ENCODE measurements at places on chromosomes 2 and 18.

DNA sequence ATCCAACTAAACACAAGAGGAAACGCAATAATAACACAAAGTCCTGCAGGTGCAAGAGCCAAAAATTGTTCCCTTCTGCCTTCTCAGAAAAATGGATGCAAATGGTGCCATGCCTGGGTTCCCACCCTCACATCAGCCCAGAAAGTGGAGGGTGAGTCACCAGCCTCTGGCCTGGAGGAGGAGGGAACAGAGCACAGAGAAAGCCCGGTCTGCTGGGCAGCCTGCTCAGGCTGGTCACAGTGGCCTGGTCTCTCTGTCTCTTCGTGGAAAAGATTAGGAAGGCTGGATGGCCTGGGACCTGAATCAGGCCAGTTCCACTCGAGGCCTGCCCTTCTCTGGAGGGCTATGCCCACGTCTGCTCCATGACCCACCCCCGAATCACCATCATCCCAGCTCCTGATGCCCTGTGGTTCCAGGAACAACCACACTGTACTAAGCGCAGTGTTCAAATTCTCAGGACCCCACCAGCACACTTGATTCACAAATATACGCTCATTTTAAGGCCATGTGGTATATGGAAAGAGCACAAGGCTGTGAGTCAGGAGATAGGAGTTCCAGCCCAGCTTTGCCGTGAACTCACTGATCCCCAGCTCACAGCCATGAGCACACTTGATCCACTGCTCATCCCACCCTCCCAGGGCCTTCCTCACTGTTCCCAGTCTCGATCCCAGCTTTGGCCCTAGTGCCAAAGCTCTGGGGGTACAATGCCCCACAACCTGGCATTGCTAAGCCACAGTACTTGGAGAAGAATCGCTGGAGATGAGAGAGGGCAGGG is 82.1 kb downstream of the ZBTB7C start:
- no peak for DNase-seq

DNA sequence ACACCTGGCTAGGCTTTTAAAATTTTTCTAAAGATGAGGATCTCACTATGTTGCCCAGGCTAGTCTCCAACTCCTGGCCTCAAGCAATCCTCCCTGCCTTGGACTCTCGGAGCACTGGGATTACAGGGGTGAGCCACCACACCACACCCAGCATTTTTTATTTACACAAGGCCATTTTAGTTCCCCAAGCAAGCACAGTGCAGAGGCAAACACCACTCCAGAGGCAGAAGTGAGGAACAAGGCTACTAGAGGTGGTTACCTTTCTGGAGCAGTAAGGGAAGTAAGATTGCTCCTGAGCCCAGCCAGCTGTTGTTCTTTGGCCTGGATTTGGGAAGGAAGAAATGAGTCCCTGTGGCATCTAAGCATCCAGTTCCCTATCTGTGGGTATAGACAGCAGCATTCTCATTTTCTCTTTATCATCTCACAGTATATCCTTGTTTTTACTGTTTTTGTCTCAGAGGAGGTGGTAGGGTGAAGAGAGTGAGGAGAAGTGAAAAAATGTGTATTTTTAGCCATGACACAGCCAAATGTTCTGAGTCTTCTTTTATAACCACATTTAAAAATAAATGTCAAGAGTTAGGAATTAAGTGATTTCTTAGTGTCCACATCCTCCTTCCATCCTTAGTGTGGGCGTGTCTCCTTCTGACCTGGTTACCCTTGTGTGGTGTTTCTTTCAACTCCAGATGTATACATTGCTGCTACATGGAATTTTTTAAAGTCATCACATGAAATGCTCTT is 10.5 kb upstream of the TTC39C start:
- DNase-seq: no peak

DNA sequence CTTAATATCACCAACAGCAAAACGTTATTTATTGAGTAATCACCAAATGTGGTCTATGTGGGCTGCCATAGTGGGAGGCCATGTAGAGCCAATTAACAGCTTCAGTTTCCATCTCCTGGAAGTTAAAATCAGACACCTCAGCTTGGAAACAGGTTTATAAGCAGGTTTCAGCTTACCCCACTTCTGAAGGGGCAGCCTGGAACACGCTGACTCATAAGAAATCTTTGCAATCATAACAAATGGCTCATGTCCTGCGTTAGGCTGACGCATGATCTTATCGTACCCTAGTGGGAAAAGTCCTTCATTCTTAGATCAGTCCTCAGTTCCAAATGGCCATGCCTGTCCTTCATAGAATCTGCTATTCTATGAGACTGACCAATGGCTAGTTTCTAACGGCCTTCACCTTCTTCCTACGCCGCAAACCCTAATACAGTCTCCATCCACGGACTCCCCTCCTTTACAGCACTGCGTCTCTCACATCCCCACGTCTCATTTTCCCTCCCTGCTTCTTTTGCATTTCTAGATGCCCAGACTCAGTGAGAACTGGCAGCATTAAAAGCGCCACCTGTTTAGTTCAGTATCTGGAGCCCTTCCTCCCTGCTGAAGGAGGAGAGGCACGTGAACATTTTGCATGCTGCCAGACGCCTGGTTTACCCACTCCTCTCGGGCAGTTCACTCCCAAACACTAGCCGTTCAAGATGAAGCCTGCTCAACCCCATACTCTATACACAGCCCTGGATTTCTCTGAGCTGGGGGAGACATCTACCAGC is 24.2 kb upstream of the BZW1 start:
- DNase-seq: no peak

DNA sequence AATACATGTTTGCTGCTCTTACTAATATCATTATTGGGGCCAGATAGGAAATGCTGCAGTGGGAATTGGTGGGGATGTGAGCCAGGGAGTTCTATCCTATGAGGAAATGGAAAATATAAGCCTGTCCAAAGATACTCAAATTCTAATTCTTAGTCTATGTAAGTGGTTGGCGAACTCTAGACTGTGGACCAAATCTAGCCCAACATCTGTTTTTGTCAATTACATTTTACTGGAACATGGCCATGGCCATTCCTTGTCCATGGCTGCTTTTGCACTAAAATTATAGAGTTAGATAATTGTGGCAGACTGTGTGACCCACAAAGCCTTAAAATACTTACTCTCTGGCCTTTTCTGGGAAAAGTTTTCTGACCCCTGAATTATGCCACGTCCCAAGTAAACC is 113.3 kb downstream of the MGAT5 start:
- no peak for DNase-seq

GRCh38 chr18:27780061-27780745 is 396.7 kb downstream of the CDH2 start:
- no peak for DNase-seq

- no peak for DNase-seq
Measured at GRCh38 chr2:137221797-137222492, 456.6 kb downstream of the THSD7B start.

- DNase-seq: no peak
Measured at GRCh38 chr18:8005870-8006569, 438.9 kb downstream of the PTPRM start.

DNA sequence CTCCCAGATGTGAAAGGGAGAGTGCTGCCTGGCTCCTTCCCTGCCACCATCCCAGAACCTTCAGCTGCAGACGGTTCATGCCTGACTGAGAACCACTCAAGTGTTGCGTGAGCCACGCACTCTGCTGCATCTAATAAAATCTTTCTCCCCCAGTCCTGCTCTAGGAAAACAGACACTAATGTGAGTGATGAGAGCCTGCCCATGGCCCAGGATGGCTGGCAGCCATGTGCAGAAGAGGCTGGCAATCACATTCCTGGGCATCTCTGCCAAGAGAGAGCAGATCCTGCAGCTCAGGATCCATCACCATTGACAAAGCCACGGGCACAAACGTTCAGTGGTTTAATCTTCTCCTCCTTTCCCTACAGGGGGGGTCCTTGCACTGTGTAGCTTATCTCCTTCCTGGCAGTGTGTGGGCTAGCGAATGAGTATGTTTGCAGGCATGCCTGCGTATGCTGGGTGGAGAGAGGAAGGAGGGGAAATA is 477.5 kb downstream of the SLC4A3 start:
- DNase-seq: no peak

GRCh38 chr2:14756122-14756541 is 123.6 kb downstream of the LRATD1 start:
- DNase-seq: no peak

GRCh38 chr18:33854086-33854826 is 276.2 kb downstream of the ASXL3 start:
- DNase-seq: no peak

GRCh38 chr18:46725310-46725709 is 31.5 kb downstream of the ST8SIA5 start:
- DNase-seq: no peak

- DNase-seq: no peak
Measured at GRCh38 chr2:80858965-80859364, 554.4 kb upstream of the LRRTM1 start.

GRCh38 chr2:135980434-135981079 is 4.9 kb downstream of the DARS1 start:
- DNase-seq: no peak

GRCh38 chr2:168002021-168002553 is 245.3 kb downstream of the STK39 start:
- DNase-seq: no peak

DNA sequence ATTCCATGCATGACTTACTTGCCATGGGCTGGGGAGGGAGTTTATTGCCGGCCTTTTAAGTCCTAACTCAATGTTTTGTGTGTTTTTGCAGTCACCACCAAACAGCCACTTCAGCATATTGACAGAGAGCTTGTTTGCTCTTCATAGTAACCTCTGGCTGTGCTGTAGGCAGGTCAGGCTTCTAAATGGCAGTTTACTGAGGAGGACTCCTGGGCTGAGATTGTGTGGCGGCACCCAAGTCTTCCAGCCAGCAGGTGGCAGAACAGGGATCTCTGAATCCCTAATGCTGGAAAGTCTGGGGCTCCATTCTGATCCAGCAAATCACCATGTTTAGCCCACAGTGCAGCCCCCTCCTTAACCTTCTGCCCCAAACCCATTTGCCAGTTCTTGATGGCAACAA is 121.2 kb downstream of the CAPN13 start:
- DNase-seq: no peak

DNA sequence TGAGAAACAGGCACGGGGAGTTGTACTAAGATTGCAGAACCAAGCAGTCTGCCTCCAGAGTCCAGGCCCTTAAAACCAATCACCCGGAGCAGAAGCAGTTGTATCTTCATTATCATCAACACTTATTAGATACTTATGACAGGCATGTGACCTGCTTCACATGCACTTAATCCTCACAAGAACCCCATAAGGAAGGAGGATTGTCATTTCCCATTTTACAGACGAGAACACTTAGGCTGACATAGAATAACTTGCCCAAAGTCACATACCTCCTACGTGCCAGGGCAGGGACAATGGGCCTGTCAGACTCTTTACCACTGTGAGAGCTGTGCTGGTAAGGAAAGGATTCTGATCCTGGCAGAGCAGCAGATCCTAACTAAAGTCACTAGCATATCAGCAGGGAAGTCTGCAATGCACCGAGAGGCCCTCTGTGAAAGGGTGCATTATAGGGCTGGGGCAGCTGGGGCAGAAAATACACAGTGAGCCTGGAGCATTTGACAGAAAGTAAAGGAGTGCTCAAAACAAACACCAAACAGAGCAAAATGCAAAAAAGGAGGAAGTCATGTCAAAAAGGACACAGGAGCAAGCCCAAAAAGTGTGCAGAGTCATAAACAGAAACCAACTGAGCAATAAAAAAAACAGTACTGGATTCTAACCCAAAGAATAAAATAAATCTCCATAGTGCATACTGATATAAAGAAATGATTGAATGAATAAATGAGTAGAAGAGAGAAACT is 55.9 kb upstream of the SP3 start:
- DNase-seq: no peak

DNA sequence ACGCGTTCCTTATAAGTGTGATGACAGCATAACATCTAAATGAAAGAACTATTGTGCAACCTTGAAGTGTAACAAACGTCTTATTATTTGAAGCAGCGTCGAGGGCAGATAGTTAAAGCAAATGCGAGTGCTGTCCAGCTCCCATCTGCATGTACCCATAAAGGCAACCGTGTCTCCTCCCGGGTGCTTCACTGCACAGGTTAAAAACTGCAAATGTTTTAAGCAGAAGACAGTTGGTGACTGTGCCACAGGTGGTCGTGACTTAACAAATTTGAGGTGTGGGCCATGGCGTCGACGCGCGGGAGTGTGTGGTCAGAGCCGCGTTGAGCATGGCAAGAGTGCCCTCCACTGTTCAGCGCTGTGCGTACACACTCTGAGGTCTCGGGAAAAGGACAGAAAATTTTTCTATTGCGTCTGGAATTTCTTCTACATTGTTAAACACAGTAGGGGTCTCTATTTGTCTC is 6.4 kb downstream of the SALL3 start:
- DNase-seq: no peak

DNA sequence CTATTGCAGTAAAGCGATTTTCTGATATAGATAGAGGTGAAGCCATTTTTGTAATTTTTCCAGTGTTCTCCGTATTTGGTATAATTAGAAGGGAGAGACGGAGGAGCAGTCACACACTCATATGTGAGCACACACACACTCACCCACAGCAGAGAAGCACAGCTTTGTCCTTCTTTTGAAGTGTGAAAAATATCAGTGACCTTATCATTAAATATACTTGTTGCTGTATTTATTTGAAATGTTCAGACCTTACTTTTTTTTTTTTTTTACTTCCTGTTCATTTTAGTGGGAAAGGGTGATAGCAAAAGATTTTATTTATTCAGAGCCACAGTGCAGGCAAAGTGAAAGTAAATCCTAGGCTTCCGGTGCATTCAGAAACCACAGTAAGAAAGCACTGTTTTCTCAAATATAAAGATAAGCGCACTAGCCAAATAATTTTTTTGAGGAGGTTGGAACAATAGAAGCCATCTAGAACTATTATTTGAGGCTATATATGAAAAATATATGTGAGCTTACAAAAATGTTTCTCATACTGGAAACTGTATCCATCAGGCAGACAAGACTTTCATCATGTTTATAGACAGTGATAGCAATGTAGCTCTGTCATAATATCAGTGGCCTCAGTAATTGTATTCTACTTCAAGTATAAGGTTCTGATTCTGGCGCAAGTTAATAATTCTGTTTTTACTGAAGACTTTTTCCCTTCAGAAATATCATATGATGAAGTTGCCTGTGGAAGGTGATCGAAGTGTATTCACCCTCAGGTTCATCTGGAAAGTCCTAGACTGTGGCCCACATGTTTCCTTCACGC is 37.2 kb downstream of the TSHZ1 start:
- no peak for DNase-seq

DNA sequence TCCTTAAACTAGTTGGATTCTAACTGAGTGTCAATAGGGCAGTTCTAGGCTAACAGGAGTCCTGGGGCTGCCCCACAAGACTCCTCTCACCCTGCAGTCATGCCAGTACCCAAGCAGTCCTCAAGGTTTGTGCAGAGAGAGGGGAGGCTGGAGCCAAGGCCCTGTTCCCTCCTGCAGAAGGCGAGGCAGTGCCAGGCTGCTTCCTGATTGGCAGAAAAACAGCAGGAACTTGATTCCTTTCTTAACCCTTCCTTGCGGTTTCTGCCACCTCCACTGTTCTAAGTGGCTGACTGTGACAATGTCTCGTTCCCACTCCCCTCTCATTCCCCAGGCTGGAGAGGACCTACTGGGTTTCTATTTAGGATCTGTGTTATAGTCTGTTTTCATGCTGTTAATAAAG is 75.3 kb downstream of the LPIN1 start:
- DNase-seq: no peak

GRCh38 chr2:155442755-155443372 is 744.4 kb downstream of the KCNJ3 start:
- DNase-seq: no peak

GRCh38 chr2:233068762-233069418 is 8.7 kb downstream of the INPP5D start:
- DNase-seq: no peak

GRCh38 chr18:36387310-36387709 is 89.8 kb downstream of the FHOD3 start:
- no peak for DNase-seq
